MG63 (cell line): ENCODE measurements at places on chromosomes 11 and 22. TPM values are rescaled to one million over a fixed set of nuclear protein-coding genes. Genes with fewer than 3 reads are reported as not detected.

DNA sequence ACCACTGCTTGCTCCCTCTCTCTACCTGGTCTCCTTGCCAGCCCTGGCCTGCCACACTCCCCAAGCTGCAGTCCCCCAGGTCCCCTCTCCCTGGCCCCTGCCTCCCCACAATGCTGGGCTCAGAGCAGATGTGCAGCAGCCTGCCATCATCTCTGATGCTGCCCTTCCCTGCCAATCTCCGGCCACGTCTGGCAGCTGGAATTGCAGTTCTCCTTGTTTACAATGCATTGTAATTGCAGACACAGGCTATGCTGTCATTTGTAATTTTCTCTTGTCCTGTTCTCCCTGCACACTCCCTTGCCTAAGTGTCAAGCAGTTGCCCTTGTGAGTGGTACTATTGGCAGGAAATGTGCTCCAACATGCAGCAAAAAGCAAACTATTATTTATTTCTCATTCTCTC is 222.3 kb downstream of the NTM start:
- DNase-seq = no peak

Gene LDLRAD3
- 1.6 and 1.8 TPM in 2 replicates for total RNA-seq

- DNase-seq = peak; percentile 33
These were observed 94.0 kb upstream of the APOA1 start for GRCh38 chr11:116931206-116931953.

DNA sequence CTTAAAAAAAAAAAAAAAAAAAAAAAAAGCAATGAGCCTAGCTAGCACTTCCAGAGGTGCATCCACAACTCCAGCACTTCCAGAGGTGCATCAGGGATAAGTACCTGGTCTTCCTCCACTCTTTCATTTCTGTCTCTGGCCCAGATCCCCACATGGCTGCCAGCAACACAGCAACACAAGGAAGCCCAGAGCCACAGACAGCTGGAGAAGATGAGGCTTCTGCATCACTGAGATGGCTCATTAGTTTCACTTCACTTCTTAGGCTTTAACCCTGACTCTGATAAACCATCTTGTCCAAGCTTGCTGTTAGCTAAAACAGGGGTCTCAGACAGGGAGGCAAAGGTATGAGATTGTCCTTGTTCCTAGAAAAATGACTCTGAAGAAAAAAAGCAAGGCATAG is 35.6 kb downstream of the PC start:
- no peak for DNase-seq

Gene ANO9
- not detected in 2 replicates for total RNA-seq

DNA sequence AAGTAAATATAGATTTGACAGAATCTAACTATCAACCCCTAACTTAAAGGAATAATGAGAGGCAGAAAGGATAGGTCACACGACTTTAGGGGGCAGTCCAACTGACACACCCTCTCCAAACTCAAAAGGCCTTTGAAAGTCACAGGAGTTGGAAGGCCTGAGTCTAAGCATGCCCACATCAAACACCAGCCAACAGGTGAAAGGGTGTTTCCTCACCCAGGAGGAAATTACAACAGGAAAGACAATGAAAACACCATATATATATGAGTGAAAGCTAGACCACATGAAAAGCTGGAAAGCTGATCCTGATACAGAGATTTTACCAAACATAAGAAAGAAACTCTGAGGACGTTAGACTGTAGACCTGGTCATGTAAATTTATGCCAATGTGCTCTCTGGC is 10.5 kb upstream of the DEPDC7 start:
- no peak for DNase-seq

GRCh38 chr22:38414009-38414395 is 41.0 kb downstream of the KCNJ4 start:
- DNase-seq = no peak

- peak; percentile 3 for DNase-seq
These were observed 57.2 kb downstream of the GUCY1A2 start for GRCh38 chr11:106961048-106961447.

DNA sequence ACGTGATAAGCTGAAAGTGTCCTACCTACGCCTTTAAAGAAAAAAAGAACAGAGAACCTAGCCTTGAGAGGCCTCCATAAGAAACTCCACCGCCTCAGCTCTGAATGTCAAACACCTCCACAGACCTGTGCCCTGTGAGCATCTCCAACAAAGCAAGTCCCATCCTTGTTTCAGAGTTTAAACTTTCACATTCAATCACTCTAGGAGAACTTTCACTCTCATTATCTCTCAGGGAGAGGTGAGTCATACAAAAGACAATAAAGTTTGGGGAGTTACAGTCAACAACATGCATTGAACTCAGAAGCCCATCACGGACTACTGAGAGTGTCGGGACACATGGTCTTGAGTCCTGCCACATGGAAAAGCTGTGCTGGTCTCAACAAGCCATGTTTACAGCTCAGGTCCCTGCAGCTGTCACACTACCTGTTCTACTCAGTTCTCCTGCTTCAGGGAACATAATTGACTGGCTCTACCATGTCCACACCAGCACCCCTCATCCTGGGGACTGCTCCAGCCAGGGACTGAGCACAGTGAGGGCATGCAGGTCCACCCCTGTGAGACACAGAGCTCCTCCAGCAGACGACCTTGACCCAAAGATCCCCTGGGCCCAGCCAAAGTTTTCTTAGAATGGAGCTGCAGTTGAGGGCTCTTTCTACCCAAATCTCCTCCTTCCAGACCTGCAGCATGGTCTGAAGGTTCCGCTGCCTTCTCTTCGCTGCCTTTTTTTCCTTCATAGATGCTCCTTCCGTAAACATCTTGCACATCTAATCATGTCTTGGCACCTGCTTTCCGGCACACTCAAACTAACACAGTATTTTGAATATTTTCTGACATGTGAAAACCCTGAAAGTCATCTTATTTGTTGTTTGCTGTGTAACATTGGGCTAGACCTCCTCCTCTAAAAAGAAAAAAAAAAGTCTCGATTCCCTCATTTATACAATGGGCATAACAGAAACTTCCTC is 114.9 kb downstream of the ETS1 start:
- no peak for DNase-seq

Gene LGR4
- 3.9 and 7.7 TPM in 2 replicates for total RNA-seq

- DNase-seq = peak; percentile 39
These were observed 46.2 kb downstream of the FAM83F start for GRCh38 chr22:40040927-40041326.

GRCh38 chr11:131246663-131247062 is 123.8 kb upstream of the NTM start:
- peak; percentile 4 for DNase-seq

DNA sequence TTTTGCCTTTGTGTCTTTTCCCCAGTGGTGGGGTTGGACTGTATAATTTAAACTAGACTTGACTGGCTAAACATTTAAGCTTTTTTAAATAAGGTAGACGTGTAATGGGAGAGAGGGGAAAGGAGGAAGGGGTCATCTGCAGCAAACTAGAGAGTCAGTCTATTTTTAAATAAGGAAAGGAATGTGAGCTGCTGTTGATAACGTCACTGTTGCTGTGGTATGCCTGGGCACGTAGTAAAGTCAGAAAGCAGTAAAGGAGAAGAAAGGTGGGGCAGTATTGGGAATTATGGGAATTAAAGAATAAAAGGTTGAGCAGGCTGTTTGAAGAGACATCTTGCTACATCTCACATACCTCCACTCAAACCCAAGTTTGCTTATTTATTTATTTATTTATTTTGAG is 80.4 kb upstream of the FSHB start:
- DNase-seq = no peak

GRCh38 chr11:111414267-111414931 is 35.3 kb upstream of the POU2AF1 start:
- no peak for DNase-seq

Gene CD81
- total RNA-seq = 141 and 182 TPM in 2 replicates

Gene OR2AG1
- total RNA-seq = not detected in 2 replicates

DNA sequence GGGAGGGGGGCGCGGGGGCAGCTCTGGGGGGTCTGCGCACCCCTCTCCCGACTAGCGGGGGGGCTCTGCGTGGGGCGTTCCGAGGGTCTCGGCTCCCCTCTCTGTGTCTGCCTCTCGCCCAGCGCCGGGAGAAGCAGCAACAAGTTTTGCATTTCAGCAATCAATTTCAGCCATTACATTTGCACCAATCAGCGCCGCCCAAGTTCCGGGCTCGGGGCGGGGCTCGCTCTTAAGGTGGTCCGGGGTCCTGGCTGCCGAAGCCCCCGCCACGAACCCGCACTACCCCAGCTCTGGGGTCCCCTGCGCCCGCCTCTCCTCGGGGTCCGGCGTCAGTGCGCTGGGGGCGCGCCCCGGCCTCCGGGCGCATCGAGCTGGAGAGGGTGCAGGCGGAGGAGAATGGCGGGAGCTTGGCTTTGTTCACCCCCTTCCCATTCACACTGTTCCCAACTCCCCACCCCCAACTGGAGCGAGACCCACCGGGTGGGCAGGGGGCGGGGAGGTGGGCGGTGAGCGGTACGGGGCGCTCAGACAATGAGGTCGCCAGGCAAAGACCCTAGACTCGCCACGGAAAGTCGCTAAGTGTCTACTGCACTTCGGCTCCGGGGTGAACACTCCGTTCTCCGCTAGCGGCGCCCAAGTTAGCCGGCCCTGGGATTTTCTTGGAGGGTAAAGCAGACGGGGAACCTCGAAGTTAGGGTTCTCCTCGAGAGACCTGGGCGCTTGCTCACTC is at the start of gene MN1:
TSS of gene MN1 (minus strand) at position 141 of the 730 bp plus-strand sequence. CDS start 1,213 bp downstream, outside the sequence.
- DNase-seq = peak; percentile 14

DNA sequence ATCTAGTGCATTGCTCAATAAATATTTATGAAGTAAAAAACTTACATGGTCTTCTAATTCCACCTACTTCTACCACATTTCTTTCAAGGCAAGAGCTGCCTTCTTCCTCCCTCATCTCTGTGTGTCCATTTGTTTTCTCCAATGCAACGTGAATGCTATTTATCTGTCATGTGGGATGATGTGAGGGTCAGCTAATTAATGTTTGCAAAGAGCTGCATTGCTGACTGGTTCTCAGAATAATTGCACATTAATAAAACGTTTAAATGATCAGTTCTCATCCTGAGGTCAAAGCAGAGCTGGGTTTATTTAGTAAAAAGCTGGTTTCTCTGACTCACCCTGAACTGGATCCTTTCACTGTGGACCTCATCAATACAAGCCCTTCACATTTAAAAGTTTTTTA is 8.7 kb downstream of the TENM4 start:
- DNase-seq = no peak

DNA sequence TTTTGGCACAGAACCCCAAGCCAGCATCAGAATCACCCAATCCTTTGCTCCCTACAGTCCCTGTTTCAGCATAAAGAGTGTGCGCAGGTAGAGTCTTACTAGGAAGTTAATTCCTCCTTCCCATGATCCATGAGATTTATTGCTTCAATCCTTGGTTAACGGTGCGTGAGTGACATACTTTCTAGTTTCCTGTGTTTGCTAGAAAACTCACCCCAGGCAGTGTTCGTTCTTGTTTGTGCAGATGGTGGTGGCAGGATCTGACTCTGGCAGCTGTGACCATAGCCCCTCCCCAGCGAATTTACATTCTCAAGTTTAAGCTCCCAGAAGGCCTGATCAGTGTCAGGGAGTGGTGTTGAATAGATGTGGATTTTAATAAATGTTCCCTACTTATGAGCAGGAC is 106.7 kb upstream of the CCT8L2 start:
- no peak for DNase-seq

DNA sequence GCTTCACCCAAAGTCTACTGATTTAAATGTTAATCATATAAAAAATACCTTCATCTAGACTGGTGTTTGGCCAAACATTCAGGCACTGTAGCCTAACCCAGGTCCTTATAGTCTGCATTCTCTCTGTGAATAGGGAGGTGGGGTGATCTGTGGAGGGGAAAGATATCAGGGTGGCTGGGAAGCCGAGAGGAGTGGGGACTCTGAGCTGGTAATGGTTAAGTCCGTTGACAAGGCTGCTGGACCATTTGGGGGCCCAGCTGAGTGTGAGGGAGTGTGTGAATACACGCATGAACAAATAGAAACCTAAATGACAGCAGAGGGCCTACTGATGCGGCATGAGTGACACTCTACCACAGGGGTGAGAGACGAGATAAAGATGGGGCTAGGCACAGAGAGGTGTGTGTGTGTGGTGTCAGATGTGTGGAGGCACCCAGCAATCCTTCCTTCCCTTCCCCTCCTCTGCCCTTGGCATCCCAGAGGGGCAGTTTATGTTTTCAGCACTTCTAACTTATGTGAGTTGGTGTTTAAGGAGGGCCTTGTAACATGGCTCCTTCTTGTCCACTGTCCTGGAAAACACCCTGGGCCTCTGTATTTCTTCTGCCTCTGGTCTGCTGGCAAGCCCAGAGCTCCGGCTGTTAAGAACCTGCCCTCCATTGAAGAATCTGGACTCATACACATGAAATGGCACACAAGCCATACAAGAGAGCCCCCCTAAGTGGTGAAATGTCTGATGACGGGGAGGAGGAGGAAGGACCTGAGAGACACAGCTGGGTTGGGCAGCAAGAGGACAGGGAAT is 249.1 kb upstream of the TBCEL start:
- no peak for DNase-seq

Gene OSBP2
- 2.4 and 9.3 TPM in 2 replicates for total RNA-seq

- DNase-seq = no peak
These were observed 11.6 kb upstream of the CADM1 start for GRCh38 chr11:115515647-115516395.

- DNase-seq = no peak
These were observed 12.1 kb downstream of the GNB1L start for GRCh38 chr22:19842393-19843106.

GRCh38 chr11:129286813-129287212 is 88.8 kb upstream of the BARX2 start:
- DNase-seq = no peak

DNA sequence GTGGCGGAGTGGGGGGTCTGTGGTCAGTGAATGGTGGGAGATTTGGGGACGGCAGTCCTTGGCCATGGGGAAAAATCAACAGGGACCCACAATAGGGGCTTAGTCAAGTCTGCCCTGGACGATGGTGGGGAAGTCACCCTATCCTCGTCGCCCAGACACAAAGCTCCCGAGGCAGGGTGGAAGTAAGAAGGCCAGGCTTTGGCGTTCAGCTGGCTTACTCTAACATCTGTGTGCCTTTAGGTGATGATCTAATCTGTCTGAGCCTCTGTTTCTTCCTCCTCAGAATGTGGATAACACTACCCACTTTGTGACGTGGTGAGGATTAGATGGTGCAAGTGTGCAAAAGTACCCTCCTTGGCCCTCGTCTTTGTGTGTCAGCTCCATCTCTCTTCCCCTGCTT is 192.2 kb downstream of the ST3GAL4 start:
- DNase-seq = no peak

DNA sequence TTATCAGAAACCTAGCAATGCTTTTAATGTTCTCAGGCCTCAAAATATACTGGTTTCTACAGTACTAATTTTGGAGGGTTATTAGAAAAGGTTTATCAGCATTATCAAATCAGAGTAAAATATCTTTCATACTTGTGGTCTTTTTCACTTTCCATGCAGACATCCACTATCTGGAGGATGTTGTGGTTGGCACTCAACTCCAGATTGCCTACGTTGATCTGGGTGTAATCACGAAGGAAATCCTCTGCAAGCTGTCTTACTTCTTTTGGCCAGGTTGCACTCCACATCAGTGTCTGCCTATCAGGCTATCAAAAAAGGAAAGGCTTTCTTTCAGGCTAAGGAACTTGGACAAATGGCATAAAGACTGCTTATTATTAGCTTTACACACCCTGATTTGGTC is 11.6 kb downstream of the DDX17 start:
- no peak for DNase-seq

- no peak for DNase-seq
These were observed 24.2 kb upstream of the TMPRSS4 start for GRCh38 chr11:118052581-118053206.

Gene C22orf39
- 33.0 and 38.7 TPM in 2 replicates for total RNA-seq
